ENCODE measurements at places on chromosomes 13 and 19. TPM values are rescaled to one million over a fixed set of nuclear protein-coding genes. Genes with fewer than 3 reads are reported as not detected.

The CHST8 gene
- not detected for total RNA-seq

The SCN1B gene
- 0.48 TPM for total RNA-seq

The MEIOSIN gene
- not detected for total RNA-seq

The STX10 gene
- total RNA-seq: 68.7 TPM

The OR10H2 gene
- total RNA-seq: not detected

The URAD gene
- total RNA-seq: not detected

The NTF4 gene
- total RNA-seq: 8.0 TPM

The FBN3 gene
- not detected for total RNA-seq

Measured in tracheal epithelial cell (primary cell).